ENCODE measurements at places on chromosomes 11 and 22.

DNA sequence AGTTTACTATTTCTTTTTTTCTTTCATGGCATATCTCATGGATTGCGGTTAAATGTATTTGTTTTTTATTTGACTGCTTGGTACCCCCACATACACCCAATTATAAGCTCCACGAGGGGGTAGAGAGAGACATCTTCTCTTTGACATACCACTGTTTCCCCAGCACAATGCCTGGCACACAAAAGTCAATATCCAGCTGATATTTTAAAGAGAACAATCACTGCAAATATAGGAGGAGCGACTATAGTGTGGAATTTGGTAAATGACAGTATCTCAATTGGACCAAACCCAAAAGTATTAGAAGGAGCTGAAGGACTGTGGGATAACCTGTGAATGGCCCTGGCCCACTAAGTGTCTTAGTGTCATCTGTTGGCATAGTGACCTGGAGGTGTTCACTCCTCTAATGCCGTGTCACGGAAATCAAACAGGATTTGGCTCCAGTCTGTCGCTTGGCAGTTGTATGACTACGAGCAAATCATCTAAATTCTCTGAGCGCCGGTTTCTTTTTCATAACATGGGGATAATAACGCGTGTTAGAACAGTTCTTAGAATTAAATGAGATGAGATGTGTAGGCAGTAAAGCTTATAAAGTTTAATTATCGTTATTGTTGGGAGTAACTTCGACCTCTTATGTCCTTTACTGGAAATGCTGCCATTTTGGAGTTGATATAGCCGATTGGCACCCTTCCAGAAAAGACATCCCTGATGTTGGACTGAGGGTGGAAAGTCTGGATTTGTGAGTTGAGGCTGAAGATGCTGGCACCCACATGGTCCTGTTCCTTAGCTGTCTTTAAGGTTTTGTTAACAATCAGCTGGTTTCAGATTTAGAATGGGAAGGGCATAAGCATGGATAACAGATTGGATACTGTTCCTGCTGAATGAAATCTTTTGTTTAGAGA lies 144.5 kb downstream of the DBX1 start:
- no peak for DNase-seq

GRCh38 chr11:61554172-61554988 lies 26.5 kb downstream of the SYT7 start:
- DNase-seq: no peak

GRCh38 chr11:46553814-46554212 lies 40.0 kb downstream of the AMBRA1 start:
- DNase-seq: no peak

DNA sequence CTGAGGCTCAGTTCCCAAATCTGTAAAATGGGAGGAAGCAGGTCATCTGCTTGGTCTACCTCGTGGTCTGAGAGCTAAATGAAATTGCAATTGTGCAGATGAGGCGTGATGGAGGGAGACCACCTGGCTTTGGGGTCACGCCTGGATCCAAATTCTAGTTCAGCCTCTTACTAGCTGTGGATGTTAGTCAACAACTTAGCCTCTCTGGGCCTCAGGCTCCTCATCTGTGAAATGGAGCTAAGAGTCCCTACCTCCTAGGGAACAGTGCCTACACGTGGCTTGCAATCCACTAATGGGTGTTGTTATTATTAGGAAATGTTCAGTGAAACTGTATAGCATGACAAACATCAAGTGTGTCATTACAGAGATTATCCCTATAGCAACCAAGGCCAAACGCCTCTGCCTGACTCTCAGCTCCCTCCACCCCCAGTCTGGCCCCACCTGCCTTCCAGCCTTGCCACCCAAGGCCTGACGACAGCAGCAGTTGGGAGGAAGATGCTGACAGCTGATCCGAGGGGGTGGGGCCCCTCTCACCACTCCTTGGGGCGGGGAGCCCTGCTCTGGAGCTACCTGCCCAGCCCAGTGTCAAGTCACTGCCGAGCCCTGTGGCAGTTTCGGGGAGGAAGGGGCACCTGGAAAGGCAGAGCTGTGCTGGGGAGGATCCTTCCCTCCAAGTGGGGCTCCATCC lies 1.7 kb upstream of the RHOD start:
- peak; percentile 25 for DNase-seq
